ENCODE measurements at places on chromosomes 5 and 9.
A peak's percentile ranks its signal among the peaks of the same experiment; 100 is the strongest.

- DNase-seq: no peak
These were observed 223.4 kb downstream of the ICE1 start for GRCh38 chr5:5645891-5646290.

GRCh38 chr5:157303667-157304327 lies 37.9 kb downstream of the CYFIP2 start:
- DNase-seq: no peak

DNA sequence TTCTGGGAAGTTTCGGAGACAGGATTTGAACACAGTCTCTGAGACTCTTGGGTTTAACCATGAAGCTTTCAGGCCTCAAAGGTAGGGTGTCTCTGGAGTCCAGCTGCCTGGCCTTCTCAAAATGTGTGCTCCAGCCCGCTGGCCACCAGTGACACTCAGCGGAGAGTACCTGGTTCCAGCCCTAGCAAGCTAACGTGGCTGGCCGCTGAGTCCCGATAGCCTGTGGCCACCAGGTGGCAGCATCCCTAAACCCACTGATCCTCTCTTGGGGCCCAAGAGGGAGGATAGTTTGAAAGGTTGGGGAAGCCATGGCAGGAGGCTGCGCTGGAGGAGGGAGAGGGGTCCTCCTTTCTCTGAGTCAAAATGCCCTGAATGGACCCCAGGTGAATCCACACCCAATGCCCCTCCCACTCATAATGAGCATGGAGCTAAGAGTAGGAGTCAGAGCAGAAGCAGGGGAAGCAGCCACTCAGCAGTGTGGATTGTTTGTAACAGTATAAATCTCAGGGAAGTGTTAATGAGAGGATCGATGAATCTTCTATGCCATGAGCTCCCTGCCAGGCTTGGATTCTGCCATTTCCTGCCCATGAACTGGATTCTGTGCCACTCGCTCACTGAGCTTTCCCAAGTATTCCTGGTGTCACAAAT lies 5.4 kb upstream of the TIFAB start:
- DNase-seq: peak; percentile 37

- DNase-seq: no peak
These were observed 53.2 kb downstream of the TTC39B start for GRCh38 chr9:15253786-15254185.

DNA sequence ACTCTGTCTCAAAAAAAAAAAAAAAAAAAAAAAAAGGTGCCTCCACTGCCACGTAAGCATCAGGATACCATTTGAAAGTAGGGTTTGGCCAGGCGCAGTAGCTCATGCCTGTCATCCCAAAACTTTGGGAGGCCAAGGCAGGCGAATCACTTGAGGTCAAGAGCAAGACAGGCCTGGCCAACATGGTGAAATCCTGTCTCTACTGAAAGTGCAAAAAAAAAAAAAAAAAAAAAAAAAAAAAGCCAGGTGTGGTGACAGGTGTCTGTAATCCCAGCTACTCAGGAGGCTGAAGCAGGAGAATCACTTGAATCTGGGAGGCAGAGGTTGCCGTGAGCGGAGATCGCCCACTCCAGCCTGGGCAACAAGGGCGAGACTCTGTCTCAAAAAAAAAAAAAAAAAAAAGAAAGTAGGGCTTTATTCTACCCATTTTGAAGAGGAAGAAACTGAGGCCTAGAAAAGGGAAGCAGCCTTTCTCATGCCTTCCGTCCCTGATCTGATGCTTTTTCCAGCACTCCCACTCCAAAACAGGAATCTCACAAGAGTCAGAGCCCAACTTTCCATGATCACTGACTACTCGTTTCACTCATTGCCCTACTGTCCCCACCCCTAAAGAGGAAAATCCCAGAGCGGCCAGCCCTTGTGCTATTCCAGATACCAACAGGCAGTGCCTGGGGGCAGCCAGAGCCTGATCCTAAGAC lies 16.3 kb upstream of the CCIN start:
- no peak for DNase-seq

GRCh38 chr9:136383436-136383835 lies 10.0 kb upstream of the CARD9 start:
- DNase-seq: no peak

GRCh38 chr5:123474228-123474627 lies 37.7 kb upstream of the CSNK1G3 start:
- DNase-seq: no peak

DNA sequence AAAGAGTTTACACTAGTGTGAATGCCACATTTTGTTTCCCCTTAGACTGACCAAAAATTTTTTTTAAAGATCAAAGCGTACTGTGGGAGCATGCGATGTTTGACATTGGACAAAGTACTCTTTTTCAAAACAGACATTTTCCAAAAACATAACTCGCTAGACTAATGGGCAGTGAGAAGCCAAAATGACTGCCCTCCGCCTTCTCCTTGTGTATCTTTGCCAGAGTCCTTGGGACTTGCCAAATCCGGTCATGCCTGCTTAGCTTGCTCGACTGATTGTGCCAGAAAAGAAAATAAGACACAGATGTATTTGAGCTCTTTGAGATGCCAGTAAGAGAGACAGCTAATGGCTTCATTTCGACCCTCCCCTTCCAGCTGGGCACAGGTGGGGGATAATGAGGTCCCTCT lies 157.5 kb downstream of the MAPKAP1 start:
- no peak for DNase-seq

GRCh38 chr5:136730426-136730825 lies 365.1 kb upstream of the TRPC7 start:
- no peak for DNase-seq

DNA sequence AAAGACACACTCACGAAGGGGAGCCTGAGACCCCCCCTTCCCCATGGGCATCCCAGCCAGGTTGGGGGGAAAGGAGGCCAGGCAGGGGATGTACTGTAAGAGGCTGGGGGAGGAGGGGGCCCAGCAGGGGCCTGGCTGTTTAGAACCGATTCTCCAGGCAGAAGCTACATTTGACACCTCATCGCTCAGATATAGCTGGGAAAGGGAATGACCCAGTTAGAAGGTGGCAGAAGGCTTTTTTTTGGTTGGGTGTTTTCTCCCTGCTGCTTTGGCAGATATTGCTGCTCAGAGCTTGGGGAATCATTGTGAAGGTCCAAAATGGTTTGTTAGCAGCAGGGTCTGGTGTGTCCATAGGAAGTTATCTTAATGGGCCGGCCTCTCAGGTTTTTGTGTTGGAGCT lies 6.0 kb downstream of the CDX1 start:
- DNase-seq: no peak

DNA sequence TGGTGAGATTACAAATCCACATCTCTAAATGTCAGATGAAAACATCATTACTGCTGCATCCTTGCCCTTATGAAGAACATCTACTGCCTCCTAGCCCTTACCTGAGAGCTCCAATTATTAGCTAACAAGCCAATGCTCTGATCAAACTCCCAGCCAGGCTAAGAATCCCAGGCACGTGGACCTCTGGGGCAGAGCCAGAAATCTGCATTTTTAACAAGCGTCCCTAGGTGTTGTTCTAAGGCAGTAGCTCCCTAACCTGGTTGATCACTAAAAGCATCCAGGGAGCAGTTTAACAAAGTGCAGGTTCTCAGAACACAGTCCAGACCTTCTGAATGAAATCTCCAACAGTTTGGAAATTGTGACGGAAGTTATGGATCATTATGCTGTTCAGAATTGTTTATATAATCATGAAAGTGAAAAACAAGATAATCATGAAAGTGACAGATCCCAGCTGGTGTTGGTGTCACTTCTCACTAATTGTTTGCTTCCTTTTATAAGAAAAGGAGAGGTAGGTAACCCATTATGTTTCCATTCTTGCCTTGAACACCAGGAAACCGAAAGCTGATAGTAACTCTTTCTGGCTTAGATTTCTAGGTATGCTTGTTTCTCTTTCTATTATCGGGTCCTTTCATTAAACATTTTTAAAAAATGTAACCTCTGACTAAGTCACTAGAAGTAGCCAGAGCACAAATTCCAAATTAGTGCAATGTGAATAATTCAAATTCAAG lies 216.5 kb upstream of the NR4A3 start:
- no peak for DNase-seq

- DNase-seq: no peak
These were observed 37.8 kb downstream of the GOLPH3 start for GRCh38 chr5:32136342-32136741.

DNA sequence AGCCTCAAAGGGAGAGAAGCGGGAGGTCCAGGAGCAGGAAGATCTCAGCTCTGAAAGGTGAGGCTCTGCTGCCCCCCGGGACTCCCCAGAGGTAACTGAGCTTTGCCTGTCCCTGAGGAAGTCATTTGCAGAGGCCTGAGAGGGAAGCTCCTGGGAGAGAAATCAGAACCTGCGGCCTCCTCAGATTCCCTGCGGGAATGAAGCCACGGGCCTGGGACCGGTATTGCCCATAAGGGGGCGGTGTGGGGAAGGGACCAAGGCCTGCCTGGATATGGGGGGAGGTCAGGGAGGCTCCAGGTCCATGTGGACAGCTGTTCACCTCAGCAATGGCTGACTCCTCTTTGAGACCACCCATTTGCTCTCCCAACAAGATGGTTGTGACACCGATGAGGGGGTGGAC lies 1.3 kb downstream of the SPATA31E1 start:
- no peak for DNase-seq

DNA sequence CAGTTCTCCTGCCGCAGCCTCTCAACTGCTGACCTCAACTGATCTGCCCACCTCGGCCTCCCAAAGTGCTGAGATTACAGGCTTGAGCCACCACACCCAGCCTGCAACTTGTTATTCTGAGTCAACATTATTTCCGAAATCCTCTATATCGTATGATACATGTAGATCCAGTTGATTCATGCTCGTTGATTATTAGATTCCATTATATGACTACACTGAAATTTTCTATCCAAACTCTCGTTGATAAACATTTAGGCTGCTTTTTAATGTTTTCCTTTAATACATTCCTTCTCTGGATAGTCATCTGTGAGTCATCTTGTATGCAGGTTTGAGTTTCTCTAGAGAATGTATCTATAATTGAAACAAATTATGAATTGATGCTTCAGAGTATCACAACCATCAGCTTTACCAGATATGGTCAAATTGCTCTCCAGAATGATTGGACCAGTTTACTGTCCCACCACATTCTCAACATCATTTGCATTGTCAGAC lies 4.1 kb downstream of the CDK7 start:
- no peak for DNase-seq

GRCh38 chr9:137206602-137207001 lies 1.1 kb downstream of the NDOR1 start:
- DNase-seq: no peak

GRCh38 chr9:125241863-125242739 lies 958 bp upstream of the HSPA5 start:
- peak; percentile 63 for DNase-seq

GRCh38 chr9:97364769-97365490 lies 47.0 kb upstream of the TDRD7 start:
- DNase-seq: no peak

DNA sequence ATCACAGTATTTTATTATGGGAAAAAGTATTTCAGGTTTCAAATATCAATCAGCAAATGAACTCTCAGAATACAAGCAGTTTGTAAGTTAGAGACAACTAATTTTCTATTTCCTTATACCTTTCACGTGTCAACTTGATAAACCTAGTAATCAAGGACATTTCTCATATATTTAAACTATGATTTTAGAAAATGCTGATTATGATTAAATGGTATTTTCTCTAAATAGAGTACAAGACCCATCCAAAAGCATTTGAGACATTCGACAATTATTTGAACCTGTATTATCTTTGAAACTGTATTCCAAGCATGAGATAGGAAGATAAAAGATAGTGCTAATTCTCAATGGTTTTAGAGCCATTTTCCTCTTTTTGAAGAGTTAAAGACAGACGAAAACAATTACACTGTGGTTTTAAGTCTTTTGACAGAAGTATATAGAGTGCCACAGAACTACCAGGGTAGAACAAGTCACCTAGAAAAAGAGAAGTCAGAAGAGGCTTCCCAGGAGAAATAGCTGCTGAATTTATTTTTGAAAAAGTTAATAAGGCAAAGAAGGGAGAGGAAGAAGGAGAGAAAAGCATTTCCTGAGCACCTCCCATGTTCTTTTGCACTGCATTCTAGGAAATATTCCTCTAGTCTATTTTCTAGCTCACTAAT lies 5.6 kb downstream of the MEIKIN start:
- DNase-seq: no peak

GRCh38 chr5:88657906-88658775 lies 224.8 kb downstream of the MEF2C start:
- no peak for DNase-seq

- DNase-seq: no peak
These were observed 89.5 kb downstream of the LMX1B start for GRCh38 chr9:126703002-126703865.

GRCh38 chr5:167511276-167511675 lies 780.2 kb upstream of the WWC1 start:
- no peak for DNase-seq

- no peak for DNase-seq
These were observed 1.2 kb downstream of the DUSP1 start for GRCh38 chr5:172769616-172770373.

GRCh38 chr9:85978496-85978895 lies 37.5 kb downstream of the NAA35 start:
- no peak for DNase-seq

GRCh38 chr9:126375386-126375785 lies 48.8 kb downstream of the MVB12B start:
- no peak for DNase-seq

DNA sequence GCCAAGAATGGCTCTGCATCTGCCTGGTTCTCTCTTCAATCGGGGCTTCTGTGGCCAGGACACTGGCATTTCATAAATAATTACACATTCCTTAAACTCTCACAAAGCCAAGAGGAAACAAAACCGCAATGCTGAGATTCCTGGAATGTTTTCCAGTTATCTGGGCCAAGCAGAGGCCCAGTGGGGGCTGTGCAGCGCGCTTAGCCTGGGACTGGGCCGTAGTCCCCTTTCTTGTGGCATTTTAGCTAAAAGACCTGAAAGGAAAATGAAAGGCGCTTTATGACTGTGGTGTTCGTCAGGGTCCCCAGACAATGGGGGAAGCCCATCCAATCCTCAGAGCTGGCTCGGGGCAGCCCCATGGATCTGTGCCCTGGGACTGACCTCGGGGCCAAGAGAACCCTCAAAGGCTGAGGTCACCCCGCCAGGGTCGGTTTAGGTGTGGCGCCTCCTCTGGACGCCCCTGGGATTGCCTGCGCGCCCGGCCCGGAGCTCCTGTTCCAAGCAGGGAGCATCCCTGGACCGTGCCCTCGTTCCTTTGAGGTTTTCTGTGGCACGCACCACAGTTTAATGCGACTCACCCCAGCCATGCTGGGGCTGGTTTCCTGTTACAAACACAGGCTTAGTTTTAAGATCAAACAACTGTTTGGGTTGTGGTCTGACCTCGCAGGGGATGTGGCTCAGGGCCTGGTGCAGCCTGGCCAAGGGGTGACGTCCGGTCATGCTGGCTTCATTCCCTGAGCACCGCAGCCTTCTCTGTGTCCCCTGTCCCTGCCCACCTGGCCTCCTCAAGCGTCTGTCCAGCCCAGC lies 51.5 kb upstream of the NKD2 start:
- DNase-seq: no peak

DNA sequence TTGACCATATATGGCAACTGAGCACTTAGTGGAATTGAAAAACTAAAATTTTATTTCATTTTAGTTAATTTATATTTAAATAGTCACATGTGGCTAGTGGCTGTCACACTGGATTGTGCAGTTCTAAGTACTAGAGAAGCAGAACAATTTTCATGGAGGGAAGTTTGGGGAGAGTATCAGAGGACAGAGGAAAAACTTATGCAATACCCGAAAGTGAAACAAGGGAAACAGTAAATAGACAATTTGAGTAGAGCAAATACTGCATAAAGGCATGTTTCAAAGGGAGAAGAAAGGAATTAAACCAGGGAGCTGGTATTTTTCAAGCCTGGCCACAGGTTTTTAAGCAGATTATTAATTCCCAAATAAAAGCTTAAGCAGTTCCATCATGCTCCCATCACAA lies 590.5 kb upstream of the RORB start:
- no peak for DNase-seq

Measured in hippocampal formation (tissue), 2 donors.